ENCODE measurements at places on chromosomes 7 and 10.

- DNase-seq = peak; percentile 28
Measured at GRCh38 chr7:131555552-131556052, 826 bp downstream of the PODXL start.

GRCh38 chr7:3488829-3489228, 187.8 kb downstream of the SDK1 start:
- no peak for DNase-seq

GRCh38 chr7:112892263-112892662, 102.1 kb upstream of the TMEM168 start:
- DNase-seq = no peak

DNA sequence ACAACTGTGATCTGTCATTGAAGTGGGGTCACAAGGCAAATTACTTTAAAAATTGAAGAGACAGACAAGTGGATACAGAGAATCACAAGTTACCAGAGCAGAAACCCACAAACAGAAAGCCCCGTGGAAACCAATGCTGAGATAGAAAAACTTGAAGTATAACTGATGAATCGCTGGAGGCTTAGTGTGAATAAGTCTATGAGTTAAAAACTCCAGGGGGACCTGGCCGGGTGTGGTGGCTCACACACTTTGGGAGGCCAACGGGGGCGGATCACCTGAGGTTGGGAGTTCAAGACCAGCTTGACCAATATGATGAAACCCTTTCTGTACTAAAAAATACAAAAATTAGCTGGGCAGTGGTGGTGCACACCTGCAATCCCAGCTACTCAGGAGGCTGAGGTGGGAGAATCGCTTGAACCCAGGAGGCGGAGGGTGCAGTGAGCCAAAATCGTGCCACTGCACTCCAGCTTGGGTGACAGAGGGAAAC, 69.7 kb upstream of the ZNRF2 start:
- DNase-seq = no peak

- no peak for DNase-seq
Measured at GRCh38 chr10:69102440-69102839, 14.5 kb downstream of the SRGN start.

DNA sequence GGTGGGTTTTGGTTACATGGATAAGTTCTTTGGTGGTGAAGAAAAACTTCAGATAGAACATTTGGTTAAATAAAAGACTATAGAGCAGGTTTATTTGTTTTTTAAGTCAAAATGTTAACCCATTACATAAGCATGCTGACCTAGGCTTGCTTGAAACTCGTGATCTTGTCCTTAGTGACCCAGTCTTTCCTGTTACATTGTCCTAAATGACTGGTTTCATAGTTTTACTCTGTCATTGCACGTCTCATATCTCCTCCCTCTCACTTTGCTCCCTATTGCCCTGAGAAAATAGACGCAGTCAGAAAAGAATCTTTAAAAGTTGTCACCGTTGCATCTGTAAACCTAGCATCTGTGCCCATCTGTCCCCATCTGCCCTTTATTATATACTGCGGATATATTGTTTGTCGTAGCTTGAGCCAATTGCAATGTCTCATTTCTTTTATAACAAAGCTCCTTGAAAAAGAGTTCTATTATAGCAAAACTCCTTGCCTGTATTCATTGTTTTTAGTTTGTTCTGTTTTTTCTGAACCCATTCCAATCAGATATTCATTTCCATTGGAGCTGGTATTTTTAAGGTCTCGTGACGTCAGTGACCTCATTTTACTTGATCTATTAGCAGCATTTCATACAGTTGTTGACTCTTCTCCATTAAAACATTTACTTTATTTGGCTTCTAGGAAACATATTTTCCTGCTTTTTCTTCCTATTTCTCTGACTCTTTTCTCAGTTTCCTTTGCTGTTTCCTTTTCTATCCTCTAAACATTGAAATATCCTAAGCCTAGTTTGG, 57.3 kb downstream of the HELLS start:
- no peak for DNase-seq

DNA sequence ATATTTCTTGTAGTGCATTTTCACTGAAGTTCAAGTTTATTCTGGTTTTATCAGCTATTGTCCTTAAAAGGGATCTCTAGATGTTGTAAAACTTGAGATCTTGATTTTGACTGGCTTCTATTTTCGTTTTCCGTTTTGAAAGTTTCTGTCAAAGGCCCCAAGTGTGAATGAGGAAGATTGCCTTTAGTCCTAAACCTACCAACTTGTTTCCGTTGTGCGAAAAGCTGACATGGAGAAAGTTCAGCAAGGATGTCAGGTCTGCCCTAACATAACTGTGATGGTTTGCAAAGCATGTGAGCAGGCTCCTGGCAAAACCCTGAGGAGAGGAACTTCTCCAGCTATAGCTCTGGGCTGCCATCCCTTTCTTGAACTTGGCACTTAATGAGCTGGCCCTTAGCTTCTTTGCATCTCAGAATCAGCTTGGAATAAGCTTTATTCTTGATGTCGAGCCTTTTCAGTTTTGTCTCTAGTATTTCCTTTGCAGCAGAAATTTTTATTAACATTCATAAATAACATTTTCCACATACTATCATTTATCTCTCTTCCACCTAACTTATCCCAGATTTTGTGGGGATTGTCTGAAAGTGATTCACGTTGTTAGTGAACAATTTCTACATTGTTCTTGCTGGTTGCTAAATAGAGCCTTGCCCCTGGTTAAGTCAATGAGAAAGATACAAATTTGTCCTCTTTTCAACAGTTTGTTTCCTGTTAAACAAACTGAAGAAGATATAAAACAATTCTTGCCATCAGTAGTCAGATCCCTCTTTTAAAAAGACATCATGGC, 559.4 kb downstream of the SUGCT start:
- DNase-seq = no peak

GRCh38 chr7:98282703-98283102, 1.2 kb downstream of the BRI3 start:
- DNase-seq = no peak

DNA sequence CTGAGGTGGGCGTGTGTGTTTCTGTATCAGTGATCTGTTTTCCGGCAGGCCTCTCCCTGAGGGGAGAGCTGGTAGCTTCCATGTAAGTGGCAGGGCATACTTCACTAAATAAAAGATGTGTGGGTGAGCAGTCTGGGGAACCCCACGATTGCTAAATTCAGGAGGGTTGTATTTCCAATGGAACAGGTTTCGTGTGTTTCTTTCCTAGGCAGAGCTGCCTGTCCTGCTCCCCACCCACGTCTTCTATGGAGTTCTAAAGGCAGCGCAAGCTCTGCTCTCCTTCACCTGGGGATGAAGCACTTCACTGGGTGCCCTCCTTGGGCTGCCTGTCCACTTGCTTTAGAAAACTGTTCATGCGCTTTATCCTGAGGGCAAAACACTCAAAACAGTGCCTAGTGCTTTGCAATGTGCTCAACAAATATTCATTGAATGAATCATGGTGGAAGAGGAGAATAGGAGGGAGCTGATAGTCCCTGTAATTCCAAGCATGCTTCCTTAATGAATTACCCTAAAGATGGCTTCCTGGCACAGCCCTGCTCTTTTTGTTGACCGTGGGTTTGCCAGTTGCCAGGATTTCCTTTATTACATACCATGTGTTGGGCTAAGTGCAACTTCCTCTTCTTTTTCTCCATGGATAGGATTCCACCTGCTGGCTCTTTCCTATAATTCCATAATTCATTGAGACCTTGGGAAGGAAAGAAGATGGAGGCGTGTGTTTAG, 50.6 kb upstream of the SRPK2 start:
- no peak for DNase-seq

DNA sequence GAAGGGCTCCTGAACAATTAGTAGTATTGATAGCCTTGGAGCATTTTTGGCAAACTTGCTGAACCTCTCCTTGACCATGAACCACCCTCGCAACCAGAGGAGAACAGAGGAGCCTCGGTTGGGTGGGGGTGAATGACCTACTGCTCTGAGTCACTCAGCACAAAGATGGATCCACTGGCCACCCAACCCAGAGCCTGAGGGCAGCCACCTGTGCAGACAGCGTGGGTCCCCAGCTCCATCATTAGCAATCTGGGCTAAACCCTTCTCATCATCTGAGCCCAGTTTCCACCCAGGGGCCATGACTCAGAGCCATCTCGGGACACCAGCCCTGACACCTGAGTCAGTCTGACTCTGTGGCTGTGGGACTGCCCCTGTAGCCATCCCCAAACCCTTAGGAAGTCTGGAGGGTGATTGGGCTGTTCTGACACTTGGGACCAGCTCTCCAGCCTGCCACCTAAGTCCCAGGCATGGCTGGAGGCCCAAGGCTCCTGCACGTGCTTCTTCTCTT, 171.8 kb upstream of the GPR26 start:
- DNase-seq = no peak

DNA sequence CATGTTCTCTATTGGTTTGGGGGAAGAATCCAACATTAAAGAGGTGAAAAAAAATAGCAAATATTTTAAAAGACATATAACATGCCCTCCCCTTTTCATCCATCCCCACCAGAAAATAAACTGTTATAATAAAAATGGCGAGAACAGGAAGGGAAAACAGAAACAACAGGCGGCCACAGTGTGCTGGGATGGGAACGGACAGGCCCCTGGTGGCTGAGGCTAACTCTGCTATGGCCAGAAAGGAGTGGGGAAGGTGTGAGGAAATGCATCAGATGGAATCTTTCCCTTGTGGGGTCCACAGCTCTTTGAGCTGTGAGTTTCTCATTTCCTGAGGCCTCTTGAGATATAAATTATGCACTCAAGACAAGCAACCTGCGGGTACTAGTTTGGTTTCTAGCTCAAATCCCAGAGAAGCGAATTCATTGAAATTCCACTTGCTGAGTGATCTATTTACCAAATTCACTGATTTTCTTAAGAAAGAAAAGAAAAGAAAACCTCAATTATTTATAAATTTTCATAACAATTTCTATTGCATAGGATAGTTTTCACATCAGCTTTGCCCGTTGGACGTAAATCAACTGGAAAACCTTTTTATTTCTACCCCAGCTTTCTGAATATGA, 139.5 kb downstream of the BMPER start:
- DNase-seq = no peak

DNA sequence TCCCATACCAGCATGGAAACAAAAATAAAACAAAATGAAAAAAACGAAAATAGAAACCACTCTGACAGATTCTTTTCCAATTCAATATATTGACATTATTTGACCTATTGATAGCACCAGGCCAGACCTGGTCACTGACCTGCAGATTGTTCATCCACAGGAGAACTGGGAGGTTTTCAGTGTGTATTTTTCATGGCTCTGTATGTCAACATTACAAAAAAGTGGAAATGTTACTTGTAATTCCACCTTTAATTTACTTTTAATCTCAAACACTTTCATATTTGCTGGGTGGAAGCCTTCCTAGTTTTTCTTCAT, 2.9 kb downstream of the HKDC1 start:
- no peak for DNase-seq

- no peak for DNase-seq
Measured at GRCh38 chr10:119419931-119420330, 122.6 kb downstream of the RGS10 start.

- peak; percentile 83 for DNase-seq
Measured at GRCh38 chr10:103470761-103471653, 8.0 kb downstream of the CALHM3 start.

GRCh38 chr10:47112612-47113011, 187.4 kb upstream of the GDF10 start:
- no peak for DNase-seq

- DNase-seq = no peak
Measured at GRCh38 chr7:133202942-133203341, 49.9 kb upstream of the EXOC4 start.

GRCh38 chr7:155741805-155742204, 70.5 kb downstream of the SHH start:
- DNase-seq = peak; percentile 69

- no peak for DNase-seq
Measured at GRCh38 chr10:77877441-77878344, 48.9 kb downstream of the DLG5 start.

DNA sequence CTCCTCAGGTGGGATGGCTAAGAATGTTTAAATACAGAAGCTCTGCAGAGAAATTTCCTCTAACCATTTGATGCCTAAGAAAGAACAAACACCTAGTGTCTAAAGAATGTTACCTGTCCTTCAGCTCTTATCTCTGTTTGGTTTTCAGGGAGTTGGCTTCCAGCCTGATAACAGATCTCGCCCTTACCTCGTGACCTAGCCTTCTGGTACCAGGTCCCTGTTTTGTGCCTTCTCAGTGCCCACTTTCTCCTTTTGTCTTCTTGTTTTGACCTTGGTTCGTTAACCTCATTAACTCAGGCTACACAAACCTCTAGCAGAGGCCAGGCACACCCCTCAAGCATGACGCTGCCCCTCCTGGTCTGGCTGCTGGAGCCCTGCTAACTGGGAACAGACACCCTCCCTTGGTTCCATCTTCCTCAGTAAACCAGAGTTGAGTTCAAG, 16.1 kb upstream of the RAB11FIP2 start:
- DNase-seq = no peak

- DNase-seq = peak; percentile 90
Measured at GRCh38 chr10:80158598-80159127, 26.1 kb downstream of the PLAC9 start.

- DNase-seq = no peak
Measured at GRCh38 chr7:135200821-135201331, 10.4 kb downstream of the WDR91 start.

DNA sequence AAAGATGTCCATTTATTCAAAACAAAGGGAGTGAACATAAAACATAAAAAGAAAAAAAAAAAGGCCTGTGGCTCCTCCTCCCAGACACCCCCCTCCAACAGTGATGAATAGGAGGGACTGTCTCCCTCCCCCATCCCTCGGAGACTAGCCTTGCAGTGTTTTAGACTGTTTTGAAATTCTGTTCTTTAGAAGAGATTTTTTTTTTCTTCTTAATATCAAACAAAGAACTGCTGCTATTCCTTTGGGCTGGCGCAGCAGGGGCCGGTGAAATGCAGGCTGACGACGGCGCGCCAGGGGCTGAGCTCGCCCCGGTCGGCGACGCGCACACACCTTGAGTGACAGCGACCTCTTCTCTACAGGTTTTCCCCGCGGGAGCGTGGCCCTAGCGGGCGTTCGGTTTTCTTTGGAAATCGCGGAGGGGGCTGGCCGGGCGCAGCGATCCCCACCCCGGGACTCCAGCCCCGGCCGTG, at the start of gene LANCL2:
Gene LANCL2 (plus strand): TSS at position 133 of the 470 bp plus-strand sequence. CDS start 689 bp downstream, outside the sequence.
- no peak for DNase-seq

DNA sequence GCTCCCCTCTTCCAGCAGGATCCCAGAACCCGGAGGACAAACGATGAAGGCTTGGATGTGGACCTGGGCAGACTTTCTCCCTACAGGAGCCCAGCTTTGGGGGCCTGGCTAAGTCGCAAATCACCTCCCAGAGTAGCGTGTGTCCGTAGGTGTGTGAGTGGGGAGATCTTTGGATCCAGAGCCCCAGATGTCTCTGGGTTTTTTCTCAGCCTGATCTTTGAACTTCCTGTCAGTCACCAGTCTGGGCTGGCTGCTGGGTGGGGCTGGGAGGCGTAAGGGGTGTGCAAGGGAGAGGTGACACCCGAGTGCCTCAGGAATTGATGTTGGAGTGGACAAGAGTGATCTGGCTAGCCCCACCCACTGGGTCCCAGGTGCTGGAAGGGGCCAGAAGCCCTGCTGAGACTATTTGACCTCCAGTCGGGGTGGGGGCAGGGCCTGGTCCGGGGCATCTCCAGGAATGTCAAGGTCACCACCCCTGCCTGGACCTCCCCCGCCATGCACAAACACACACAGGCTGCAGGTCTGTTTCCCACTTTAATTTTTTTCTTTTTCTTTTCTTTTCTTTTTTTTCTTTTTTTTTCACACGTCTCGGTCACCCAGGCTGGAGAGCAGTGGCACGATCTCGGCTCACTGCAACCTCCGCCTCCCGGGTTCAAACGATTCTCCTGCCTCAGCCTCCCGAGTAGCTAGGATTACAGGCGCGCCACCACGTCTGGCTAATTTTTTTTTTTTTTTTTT, at the start of gene MOGAT3:
Gene MOGAT3 (minus strand): TSS at position 175 of the 738 bp plus-strand sequence. CDS start 182 bp downstream, outside the sequence.
- DNase-seq = no peak

GRCh38 chr10:21520509-21520908, 5.0 kb downstream of the SKIDA1 start:
- no peak for DNase-seq

Data from Right ventricle myocardium inferior (tissue), 1 donor.